CD4-positive, alpha-beta T cell treated with Interleukin-4 for 4 hours (primary cell): ENCODE measurements at places on chromosomes 6 and 20.

DNA sequence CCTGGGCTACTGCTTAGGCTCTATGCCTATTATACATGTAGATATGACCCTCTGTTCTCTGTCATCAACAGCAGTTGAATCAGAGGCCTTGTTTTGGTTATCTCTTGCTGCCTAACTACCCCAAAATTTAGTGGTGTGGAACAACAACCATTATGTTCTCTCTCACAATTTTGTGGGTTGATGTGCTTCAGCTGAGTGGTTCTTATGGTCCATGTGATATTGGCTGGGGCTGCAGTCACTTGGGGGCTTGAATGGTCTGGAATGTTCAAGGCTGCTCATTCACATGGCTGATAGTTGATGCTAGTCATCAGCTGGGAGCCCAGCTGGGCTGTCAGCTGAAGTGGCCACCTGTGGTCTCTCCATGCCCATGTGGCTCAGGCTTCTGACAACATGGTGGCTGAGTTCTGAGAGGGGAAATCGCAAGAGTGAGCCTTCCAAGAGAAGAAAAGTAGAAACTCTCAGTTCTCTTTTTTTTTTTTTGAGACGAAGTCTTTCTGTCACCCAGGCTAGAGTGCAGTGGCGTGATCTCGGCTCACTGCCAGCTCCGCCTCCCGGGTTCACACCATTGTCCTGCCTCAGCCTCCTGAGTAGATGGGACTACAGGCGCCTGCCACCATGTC, 47.8 kb downstream of the SHLD1 start:
- DNase-seq, result no peak

GRCh38 chr6:89140347-89141156, 5.3 kb upstream of the PM20D2 start:
- DNase-seq, result no peak

DNA sequence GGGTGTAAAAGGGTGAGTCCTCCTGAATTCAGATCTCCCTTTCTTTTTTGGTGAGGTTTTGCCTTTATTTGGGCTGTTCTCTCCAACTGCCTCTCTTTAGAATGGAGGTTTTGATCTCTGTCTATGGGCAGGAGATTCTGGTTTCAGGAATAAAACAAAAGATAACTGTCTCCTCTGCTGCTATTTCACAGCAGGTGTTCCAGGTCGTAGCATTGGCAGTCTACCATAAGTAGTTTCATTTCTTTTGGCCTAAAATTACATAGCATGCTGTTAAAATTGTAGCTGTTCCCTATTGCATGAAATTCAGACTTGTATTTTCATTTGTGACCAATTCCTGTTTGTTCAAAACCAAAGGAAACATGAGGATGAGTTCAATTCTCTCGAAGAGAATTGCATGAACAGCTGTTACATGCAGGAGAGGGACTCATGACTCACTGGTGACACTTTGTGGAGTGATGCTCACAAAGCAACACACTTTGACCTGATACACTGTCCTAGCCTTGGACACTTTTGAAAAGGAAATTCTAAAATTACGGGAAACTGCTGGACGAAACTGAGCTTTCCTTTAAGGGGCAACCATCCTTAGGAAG, 76.8 kb upstream of the SIRPG start:
- DNase-seq, result peak; percentile 60

DNA sequence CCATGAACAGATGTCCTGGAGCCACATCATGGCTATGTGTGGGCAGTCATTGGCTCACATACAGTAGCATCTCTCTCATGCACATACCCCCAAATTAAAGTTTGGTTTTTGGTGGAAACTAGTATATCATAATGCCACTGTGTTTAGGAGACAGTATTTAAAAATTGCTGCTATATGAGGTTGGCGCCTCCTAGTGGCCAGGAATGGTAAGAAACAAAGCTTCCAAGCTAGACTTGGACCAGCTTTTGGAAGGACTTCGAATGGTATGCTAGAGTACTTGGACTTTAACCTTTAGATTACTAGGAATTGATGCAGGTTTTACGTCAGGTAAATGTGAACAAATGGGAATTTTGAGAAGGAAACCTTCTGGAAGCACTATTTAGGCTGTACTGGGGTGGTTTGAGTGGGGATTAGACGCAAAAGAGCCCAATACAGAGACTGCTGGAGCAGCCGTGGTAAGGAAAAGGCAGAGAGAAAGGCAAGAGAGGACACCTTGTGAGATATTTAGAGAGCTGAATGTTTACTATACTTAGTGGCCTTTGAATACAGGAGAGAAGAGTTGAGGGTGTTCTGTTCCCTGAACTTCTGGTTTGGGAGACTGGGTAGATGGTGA, 23.8 kb downstream of the PRSS35 start:
- peak; percentile 41 for DNase-seq

DNA sequence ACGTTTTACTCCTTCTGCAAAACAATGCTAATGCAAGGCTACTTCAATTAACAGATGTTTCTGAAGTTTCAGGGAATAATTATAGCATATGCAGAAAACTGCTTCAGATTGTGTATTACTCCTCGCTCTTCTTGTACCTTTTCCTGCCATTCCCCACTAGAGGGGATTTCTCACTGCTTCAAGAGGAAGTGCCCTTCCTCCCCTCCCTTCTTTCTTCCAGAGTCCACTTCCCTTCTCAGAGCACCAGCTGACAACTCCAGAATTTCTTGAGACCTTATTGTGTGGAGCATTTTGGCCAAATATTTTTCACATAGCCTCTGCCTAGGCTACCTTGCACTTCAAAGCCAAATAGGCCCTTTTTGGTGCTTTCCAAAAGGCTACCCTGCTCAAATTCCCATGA, 12.7 kb upstream of the MCUR1 start:
- DNase-seq, result no peak

- no peak for DNase-seq
Observed at GRCh38 chr6:37511910-37512399, 12.3 kb upstream of the CCDC167 start.

DNA sequence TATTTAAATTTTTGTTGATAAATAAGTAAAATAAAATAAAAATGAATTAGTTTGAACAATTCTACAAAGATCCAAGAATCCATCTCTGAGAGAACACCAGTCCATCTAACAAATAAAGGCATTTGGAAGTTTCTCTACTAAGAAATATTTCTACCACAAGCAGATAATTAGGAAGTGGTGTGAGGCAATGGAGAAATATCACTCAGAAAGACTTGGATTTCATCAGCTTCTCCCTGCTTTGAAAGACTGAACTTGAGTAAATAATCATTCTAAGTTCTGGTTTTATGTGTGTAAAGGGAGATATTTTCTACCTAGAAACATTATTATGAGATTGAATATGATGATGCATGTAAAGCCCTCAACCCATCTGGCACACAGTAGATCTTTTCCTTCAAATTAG, 17.8 kb upstream of the TCF21 start:
- no peak for DNase-seq

- DNase-seq, result no peak
Observed at GRCh38 chr20:41023549-41023948, 5.1 kb upstream of the TOP1 start.

- no peak for DNase-seq
Observed at GRCh38 chr6:155066361-155066760, 71.2 kb downstream of the TIAM2 start.

DNA sequence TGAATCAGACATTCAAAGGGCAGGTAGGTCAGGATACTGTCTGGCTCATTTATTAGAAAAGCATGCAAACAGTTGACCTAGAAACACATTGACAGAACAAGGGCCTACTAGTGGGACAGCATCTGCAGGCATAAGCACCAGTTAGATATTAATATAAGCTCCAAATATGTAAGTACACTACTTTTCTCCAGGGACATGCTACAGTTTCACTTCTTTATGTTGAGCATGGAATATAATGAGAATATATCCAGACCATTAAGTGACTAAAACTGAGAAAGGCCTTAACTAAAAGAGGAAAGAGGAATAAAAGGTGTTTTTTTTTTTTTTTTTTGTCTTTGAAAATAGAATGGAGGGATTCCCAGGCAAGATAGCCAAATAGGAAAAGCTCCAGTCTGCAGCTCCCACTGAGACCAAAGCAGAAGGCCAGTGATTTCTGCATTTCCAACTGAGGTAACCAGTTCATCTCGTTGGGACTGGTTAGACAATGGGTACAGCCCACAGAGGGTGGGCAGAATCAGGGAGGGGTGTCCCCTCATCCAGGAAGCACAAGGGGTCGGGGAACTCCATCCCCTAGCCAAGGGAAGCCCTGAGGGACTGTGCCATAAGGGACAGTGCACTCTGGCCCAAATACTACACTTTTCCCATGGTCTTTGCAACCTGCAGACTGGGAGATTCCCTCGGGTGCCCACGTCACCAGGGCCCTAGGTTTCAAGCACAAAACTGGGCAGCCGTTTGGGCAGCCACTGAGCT, 251.6 kb downstream of the PHF3 start:
- DNase-seq, result no peak

- DNase-seq, result no peak
Observed at GRCh38 chr6:48109944-48110343, 1.1 kb downstream of the PTCHD4 start.

GRCh38 chr6:95274686-95275235, 302.6 kb upstream of the MANEA start:
- no peak for DNase-seq

DNA sequence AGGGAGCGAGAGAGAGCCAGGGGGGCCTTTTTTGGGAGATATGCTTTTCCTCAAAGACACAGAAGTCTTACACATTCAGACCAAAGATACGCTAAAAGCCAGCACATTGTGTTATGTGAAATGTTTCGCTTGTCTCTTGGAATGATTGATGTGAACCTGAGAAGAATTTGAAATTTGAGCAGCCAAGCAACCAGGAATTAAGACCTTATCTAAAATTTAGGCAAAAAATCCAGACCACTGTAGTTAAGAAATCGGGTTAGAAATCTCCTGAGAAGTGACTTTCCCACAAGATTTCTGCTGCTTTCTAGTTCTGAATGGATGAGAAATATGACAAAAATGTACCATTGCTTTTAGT, 223.2 kb upstream of the GMDS start:
- DNase-seq, result no peak

DNA sequence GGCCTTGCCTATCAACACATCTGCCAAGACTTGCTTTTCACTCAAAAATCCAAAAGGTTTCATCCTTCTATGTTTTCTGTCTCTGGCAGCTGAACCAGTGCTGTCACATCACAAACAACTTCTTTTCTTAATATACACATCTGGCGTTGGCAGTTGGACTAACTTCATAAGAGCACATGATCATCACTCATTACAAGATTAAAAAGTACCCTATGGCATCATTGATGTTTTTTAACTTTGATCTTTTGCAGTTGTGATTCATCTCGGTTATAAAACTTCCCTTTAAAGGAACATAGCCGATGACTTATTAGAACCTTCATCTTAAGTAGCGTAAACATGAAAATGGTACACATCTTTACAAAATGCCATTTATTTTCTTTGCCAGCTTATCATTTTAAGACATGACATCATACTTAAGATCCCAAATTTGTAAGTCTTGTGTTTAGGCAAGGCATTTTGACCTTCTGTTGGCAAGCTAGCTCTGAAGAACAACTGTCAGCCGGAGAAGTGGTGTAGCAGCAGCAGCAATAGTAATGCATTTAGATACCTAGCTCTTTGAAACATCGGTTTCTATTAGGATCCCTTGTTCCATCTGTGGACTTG, 64.2 kb upstream of the SUPT3H start:
- DNase-seq, result peak; percentile 69

GRCh38 chr20:45798935-45799642, 7.3 kb downstream of the DNTTIP1 start:
- peak; percentile 66 for DNase-seq

GRCh38 chr20:4637081-4637797, 84.5 kb upstream of the PRND start:
- no peak for DNase-seq

DNA sequence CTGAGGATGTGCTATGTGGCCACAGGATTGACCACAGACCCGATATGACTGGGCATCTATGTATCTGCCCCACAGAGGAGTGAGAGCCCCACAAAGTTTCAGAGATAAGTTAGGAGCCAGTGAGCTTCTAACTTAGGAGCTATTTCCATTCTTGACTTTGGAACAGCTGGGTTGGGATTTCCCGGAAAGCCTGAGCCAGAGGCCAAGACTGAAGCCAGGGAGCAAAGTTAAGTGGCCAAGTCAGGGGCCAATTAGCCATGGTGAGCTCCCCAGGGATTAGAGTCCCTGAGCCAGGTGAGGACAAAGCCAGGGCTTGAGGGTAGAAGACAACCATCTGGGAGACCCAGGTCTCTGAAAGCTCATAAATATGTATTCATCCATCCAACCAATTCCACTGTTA, 143.6 kb downstream of the MAFB start:
- DNase-seq, result no peak

DNA sequence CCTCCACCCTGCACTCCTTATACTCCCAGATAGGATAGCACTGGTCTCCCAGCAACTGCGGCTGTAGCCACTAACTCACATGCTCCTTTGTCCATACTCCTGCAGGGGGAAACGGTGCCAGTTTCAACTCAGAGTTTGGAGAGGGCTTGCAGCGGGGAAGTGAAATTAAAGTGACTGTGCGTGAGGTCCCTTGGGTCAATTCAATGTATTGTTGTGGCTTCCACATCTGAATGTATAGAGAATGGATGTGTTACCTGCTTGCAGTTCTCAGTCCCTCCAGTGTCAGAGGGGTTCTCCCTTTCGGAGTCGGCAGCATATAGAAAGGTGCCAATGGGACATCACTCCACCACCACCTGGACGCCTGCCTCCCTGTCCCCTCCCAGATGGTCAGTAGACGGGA, 93.6 kb upstream of the CNKSR3 start:
- DNase-seq, result no peak

GRCh38 chr6:43311666-43312065, 3.0 kb upstream of the CRIP3 start:
- DNase-seq, result no peak

GRCh38 chr6:4208158-4208557, 72.8 kb upstream of the ECI2 start:
- no peak for DNase-seq

- peak; percentile 79 for DNase-seq
Observed at GRCh38 chr6:156395276-156395675, 381.9 kb upstream of the ARID1B start.

GRCh38 chr20:11158589-11158988, 484.8 kb upstream of the JAG1 start:
- DNase-seq, result no peak

DNA sequence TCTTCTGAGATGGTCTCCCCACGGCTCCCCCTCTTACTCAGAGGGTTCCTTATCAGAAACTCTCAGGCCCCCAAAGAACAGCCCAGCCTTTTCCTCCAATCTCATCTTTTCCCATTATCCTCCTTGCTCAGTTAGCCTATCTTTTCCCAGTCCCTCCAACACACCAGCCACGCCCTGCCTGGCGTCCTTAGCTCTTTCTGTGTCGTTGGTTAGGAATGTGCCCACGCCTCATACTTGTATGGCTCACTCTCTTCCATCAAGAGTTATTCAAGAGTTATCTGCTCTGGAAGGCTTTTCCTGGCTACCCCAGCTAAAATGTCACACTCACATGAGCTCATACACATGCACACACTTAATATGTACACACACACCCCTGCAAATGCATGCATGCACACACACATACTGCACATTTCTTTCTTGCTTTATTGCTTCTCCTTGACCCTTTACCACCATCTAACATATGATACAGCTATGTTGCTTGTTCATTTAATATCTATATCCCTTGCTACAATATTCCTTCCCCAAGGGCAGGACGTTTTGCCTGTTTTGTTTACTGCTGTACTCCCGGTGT, 37.6 kb downstream of the SLC2A10 start:
- DNase-seq, result no peak

GRCh38 chr6:154522576-154522975, 12.1 kb upstream of the CNKSR3 start:
- no peak for DNase-seq
